Fibroblast of mammary gland (primary cell): ENCODE measurements at places on chromosomes 1 and 21.

GRCh38 chr21:36902793-36903192 is 63.7 kb downstream of the HLCS start:
- DNase-seq: peak; percentile 9

GRCh38 chr21:43911935-43912487 is 47.0 kb downstream of the AGPAT3 start:
- no peak for DNase-seq

- DNase-seq: no peak
These were observed 28.3 kb downstream of the CDCP2 start for GRCh38 chr1:54124472-54124871.

- peak; percentile 41 for DNase-seq
These were observed 94.6 kb upstream of the AKT3 start for GRCh38 chr1:243944429-243945160.

GRCh38 chr1:18795002-18795689 is 64.3 kb downstream of the TAS1R2 start:
- DNase-seq: no peak
